ENCODE measurements at places on chromosomes 7 and 10.

DNA sequence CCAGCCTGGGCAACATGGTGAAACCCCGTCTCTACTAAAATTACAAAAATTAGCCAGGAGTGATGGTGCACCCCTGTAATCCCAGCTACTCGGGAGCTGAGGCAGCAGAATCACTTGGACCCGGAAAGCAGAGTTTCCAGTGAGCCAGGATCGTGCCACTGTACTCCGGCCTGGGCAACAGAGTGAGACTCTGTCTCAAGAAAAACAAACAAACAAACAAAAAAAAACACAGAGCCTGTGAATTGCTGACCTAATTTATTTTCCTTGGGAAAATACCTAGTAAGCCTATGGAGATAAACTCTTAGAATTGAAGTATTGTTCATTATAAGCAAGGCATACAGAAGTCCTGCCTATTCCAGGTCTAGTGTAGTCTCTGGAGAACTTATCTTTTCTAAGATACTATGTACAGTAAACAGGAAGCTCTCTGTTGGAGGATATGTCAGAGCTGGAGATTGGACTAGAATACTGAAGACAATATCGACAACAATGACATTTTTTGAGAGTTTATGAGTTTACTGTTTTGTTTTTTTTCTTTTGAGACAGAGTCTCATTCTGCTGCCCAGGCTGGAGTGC, 14.9 kb downstream of the GTF2I start:
- DNase-seq, result no peak

DNA sequence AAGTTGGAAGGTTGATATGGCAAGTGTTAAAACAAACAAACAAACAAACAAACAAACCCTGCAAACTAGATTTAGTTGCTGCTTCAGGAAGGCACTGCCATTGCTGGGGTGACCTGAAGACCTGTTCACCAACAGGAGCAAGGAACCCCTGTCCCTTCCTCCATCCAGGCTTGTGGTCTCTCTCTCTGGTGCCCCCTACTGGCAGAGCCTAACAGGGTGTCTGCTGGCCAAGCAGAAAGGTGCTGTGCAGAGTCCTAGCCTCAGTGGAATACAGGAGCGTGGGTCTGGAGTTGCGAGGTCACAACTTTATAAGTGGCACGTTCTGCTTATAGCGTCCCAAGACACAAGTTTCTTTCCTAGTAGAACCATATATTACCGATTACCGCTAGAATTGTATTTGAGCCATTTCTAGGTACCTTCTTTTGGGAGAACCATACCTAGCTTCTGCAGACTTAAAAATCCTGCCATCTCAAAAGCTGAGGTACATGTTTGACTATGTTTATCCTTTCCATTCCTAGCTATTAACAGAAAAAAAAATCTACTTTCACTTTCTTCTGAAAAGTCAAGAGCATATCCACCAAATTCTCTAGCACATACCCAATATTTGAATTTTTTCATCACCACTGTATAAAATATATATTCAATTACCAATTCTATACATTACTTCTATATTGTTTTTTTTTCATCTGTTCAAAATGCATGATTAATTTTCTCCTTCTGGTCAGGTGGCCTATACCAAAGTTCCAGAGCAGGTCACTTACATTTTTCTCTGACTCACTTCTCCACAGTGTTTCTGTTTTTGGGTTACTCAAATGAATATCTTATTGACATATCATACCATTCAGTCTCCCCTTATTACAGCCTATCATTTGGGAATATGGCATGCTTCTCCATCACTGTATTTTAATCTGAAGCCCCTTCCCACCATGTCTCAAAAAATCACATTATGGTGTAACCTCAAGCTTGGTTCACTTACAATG, 29.1 kb upstream of the CALD1 start:
- peak; percentile 15 for DNase-seq

- no peak for DNase-seq
Observed at GRCh38 chr7:114777288-114777687, 144.6 kb upstream of the MDFIC start.

DNA sequence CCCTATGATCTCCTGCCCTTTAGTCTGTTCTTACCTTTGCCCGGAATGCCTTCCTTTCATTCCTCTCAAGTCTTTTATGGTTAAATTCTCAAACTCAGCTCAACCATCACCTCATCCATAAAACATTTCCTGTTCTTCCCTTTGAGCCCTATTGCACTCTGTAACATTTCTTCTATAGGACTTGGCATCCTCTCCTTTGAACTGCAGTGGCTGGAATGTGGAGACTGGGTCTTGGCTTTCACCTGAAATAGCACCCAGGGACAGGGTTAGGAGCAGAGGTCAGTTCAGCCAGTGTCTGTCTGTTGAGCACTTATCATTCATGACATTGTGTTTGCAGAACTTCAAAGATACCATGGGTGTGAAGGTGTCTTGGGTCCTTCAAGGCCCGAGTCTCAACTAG, 7.2 kb downstream of the NFE2L3 start:
- no peak for DNase-seq

DNA sequence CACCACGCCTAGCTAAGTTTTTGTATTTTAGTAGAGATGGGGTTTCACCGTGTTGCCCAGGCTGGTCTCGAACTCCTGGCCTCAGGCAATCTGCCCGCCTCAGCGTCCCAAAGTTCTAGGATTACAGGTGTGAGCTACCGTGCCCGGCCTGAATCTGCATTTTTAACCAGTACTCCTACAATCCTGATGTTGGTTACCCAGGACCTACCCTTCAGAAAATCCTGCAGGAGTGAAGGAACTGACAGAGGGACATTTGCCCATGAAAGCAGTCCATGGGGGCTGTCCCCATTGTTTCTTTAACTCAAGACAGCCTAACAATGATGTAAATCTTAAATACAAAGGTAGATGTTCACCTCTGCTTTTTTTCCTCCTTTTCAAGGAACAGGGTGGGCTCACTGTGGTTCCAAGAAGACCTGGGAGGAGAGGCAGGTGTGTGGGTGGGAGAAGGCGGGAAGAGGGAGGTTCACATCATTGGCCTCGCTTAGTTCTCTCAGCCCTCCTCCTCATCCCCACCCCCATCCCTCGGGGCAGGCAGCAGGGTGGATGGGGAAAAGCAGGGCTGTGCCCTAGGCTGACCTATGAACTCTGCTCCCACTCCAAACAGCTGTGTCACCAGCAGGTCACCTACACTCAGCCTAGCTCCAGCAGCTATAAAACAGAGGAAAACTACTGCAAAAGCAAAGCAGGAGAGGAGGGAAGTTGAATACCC, 13.5 kb downstream of the LRRC20 start:
- no peak for DNase-seq

DNA sequence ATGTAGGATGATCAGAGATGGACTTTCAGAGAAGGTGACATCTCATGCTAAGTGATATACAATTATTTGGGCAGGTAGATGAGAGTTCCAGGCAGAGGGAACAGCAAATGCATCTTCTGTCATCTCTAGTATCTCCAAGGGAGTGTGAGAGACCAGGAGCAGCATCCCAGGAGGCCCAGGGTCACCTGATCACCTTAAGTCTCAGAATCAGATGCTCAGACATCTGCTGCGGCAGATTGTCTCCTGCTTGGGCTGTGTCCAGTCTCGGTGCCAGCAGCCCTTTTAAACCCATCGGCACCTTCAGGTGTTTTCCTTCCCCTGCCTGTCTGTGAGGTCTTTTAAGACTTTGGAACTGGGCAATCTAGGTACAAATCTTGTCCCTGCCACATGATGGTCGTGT, 690.6 kb downstream of the LRMDA start:
- DNase-seq, result no peak

DNA sequence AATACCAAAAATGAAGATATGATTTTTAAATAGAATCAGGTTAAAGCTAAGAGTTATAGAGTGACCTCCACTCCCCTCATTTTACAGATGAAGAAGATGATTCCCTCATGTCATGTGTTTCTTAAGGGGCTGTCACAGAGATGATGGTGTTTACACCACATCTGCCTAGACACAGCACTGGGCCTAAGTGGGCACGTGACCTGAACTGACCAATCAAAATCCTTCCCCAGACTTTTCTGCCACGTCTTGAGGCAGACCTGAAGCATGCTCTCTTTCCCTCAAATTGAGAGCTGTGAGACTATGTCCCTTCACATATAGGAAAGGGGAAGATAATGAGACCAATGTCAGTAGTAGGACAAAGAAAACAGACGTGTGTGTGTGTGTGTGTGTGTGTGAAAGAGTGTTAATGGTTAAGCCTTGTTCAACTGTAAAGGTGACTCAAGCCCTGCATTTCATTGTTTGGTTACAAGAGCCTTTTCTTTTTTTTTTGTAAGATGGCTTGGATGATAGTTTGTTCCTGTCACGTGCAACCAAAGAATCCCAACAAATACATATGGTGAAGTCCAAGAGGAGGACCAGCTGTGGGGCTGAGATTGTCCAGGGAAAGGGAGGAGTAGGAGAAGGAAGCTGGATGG, 172.8 kb upstream of the AOAH start:
- DNase-seq, result no peak

DNA sequence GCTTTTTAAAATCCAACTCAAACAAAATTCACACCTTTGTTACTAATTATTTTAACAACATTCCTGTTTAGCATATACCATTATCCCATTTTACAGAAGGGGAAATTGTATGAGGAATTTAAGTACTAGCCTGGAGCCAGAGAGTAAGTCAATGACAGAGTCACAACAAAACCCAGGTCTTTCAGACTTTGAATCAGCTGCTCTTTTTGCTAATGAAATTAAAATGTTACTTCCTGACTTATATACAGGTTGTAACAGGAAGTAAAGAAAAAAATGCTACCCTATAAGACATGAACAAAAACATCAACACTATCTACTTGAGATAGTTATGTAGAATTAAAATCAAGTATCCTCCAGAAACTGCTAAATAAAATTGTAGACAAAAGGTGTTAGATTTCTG, 82.6 kb upstream of the ASAH2 start:
- DNase-seq, result no peak

DNA sequence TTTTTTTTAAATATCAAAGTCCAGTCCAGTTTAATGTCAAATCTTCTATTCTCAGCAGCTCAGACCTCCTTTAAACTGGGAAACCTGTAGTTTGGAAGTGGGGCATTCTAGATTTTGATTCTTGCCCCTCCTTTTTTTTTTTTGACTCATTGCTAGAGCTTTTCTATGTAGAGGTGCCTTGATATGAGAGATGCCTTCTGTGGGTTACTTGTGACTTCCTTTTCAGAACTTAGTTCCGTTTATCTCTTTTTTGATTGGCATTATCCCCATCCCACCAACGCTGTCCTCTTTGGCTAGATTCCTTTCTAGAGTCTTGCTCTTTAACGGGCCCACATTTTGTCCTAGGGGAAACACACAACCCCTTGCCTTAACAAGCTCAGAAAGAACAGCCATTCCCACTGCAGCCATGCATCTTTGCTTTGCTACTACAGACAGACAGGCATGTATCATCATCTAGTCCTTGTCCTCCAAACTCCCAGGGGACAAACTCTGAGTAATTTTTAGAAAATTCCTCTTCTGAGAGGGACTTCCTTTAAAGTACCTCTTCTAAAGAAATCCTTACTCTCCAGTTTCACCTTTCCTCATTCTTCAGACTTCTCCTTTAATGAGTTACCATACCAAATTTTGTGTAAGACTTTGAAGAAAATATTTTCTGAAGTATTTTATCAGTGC, 153.6 kb downstream of the PHF14 start:
- no peak for DNase-seq

DNA sequence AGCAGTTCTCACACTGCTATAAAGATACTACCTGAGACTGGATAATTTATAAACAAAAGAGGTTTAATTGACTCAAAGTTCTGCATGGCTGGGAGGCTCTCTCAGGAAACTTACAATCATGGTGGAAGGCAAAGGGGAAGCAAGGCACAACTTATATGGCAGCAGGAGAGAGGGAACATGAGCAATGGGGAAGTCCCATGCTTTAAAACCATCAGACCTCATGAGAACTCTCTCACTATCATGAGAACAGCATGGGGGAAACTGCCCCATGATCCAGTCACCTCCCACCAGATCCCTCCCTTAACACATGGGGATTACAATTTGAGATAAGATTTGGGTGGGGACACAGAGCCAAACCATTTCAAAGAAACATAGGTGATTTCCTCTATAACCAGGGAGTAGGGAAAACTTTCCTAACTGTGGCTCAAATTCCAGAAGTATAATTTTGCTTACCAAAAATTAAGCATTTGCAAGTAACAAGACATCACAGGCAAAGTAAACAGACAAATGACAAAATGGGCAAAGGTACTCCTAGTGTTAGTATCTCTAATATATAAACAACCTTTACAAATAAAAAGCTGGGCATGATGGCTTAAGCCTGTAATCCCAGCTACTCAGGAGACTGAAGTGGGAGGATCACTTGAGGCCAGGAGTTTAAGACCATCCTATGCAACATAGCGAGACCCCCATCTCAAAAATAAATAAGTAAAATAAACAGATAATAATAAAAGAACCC, 88.0 kb downstream of the KBTBD2 start:
- no peak for DNase-seq

DNA sequence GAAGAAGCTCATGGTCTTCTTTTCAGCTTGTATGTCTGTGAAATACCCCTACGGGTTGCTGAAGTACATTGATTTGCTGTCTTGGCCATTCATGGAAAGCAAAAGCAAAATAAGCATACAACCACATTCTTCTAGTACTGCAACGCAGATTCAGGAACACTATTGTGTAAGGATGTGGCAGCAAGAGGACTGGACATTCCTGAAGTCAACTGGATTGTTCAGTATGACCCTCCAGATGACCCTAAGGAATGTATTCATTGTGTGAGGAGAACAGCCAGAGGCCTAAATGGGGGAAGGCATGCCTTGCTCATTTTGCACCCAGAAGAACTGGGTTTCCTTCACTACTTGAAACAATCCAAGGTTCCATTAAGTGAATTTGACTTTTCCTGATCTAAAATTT, 133.4 kb upstream of the ANKRD1 start:
- DNase-seq, result no peak

DNA sequence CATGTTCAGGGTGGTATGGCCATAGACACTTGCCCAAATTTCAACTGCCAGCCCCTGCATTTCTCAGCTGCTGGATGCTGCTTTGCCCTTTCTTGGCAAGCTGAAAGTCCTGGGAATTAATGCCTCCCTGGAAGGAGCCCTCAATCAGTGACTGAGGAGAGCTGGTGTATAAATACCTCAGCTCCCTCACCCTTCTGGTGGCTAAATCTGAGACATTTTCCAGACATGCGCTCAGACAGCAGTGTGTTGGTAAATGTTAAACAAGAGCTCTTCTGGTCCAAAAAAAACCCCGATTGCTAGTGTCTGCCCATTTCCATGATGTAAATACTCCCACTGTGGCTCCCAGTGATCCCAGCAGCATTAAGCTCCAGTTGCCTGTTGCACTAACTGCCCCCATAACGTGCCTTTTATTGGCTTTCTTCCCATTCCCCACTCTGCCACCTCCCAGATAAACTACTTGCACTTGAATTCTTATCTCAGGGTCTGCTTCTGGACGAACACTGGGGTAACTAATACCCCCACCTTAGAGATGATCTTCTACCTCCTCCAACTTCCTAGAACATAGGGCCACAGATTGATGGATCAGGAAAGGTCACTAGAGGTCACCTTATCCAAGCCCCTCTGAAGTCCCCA, 6.7 kb upstream of the MYH16 start:
- no peak for DNase-seq

GRCh38 chr10:29970576-29970975, 88.8 kb downstream of the JCAD start:
- no peak for DNase-seq
